Effector memory CD8-positive, alpha-beta T cell (primary cell): ENCODE measurements at places on chromosomes 4 and X.

DNA sequence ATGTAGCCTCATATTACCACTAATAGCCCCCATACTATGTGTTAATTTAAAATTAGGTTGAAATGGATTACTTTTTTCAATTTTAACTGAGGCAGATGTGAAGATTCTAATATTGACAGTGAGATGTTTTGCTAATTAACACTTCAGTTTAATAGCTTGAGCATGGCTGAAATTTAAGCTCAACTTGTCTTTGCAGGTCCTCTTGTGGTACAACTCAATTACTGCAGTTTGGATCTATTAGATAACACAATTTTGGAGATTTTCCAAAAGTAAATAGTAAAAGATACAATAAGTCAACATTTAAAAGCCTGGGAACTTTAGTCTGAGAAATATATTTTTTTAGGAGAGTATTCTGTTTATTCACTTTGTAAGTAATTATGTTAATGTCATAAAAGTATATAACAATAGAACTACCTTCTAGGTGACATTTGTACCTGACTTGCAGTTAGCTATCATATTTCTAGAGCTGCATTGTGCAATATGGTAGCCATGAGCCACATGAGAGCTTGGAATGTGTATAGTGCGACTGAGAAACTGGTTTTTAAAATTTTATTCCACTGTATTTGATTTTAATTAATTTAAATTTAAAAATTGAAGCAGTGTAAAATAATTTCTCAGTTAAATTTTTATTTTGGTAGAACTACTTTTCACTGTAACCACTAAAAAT is 73.1 kb upstream of the FMR1 start:
- peaks cover 6% of the 10 kb centered on the region for H3K27me3 ChIP-seq
- no peak overlapping the region for H3K27ac ChIP-seq
- H3K36me3 ChIP-seq: peaks cover under 1% of the 10 kb centered on the region
- H3K4me1 ChIP-seq: no peaks in the 10 kb centered on the region
- H3K4me3 ChIP-seq: no peak overlapping the region

DNA sequence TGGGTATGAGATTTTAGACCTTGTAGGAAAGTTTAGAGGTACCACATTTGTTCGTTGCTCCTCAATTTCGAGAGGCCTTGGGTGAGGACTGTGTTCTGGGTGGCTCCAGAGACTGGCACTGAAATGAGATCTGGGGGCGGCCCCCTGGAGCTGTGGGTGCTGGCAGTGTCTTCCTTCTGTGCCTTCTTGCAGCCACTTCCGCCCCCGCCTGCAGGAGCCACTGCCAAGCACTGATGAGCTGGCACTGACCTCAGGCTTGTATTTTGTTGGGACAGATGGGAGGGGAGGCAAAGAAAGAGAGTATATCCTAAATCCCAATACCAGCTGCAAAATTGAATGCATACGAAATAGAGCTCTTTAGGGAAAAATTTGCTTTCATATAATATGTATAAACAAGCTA is 64.5 kb upstream of the CLDN34 start:
- H3K27ac ChIP-seq: no peak overlapping the region
- H3K27me3 ChIP-seq: peaks cover 16% of the 10 kb centered on the region
- H3K4me1 ChIP-seq: peaks cover 3% of the 10 kb centered on the region
- H3K4me3 ChIP-seq: no peak overlapping the region
- DNase-seq: no peak
- H3K36me3 ChIP-seq: no peaks in the 10 kb centered on the region

DNA sequence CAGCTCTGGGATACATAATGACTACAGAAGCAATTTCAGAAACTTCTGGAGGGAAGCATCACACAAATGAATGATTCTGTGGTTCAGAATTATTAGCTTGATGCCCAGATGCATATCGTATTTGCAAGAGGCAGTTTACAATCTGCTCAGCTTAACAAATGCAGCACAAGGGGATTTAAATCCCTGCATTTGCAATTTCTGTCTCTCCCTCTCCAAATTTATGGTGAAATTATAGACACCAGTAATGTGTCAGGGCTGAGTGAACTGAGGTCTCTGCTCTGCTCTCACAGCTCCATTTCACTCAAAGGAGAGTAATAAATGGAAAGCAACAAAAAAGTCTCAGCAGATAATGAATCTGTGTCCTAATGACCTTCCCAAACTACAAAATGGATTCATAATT is 80.2 kb downstream of the TMEM156 start:
- H3K36me3 ChIP-seq: no peaks in the 10 kb centered on the region
- peaks cover 4% of the 10 kb centered on the region for H3K4me1 ChIP-seq
- H3K27me3 ChIP-seq: peaks cover 33% of the 10 kb centered on the region
- DNase-seq: no peak

DNA sequence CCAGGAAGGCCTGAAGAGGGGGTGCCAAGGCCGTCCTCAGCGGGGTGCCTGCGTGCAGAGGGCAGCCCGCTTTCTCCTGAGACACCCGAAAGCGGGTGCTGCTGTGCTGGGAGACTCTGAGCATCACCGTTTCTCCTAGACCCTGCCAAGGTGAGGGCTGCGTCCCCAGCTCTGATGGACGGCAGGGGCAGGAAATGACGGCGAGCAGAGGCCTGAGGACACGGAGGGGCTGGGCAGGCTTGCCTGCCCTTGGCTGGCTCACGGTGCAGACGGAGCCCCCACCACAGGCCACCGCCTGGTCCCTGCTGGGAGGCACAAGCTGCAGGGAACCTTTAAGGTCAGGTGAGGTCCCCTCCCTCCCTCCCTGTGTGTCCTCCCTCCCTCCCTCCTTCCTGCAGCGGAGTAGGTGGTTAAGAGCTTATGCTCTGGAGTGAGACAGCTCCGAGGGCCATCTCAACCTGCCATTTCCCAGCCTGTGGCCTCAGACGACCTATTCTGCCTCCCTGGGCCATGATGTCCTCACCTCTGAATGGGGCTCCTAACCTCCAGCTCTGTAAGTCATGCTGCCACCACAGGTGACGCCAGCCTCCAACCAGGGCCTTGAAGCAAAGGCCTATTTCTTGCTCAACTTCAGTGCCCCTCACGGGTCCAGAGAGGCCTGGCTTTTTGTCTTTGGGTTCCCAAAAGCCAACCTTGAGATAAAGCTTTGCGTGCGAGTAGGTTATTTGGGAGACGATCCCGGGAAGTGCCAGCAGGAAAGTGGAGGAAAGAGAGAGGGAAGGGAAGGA is 54.2 kb upstream of the GRPEL1 start:
- no peak overlapping the region for H3K4me3 ChIP-seq
- peaks cover 2% of the 10 kb centered on the region for H3K4me1 ChIP-seq

- H3K27me3 ChIP-seq: no peaks in the 10 kb centered on the region
- H3K4me3 ChIP-seq: no peak overlapping the region
- H3K27ac ChIP-seq: no peak overlapping the region
Observed at GRCh38 chr4:15542760-15543159, 73.1 kb downstream of the CC2D2A start.

DNA sequence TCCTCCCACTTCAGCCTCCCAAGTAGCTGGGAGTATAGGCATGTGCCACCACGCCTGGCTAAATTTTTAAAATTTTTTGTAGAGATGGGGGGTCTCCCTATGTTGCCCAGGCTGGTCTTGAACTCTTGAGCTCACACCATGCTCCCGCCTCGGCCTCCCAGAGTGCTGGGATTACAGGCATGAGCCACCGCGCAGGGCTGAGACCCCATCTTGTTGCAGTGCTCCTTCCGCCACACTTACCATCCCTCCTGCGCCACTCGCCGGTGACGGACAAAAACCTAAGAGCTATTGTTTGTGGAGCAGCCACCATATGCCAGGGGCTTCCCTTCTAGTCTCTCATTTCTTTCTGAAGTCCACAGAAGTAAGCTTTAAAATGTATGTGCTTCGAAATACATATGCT is 34.5 kb downstream of the NSG1 start:
- DNase-seq: no peak
- H3K4me3 ChIP-seq: no peak overlapping the region
- H3K27me3 ChIP-seq: no peaks in the 10 kb centered on the region
- no peaks in the 10 kb centered on the region for H3K4me1 ChIP-seq

GRCh38 chr4:122091836-122092405 is 60.2 kb upstream of the BLTP1 start:
- no peak for DNase-seq
- H3K4me3 ChIP-seq: no peak overlapping the region
- no peaks in the 10 kb centered on the region for H3K36me3 ChIP-seq
- H3K4me1 ChIP-seq: no peaks in the 10 kb centered on the region
- peaks cover 39% of the 10 kb centered on the region for H3K27me3 ChIP-seq

DNA sequence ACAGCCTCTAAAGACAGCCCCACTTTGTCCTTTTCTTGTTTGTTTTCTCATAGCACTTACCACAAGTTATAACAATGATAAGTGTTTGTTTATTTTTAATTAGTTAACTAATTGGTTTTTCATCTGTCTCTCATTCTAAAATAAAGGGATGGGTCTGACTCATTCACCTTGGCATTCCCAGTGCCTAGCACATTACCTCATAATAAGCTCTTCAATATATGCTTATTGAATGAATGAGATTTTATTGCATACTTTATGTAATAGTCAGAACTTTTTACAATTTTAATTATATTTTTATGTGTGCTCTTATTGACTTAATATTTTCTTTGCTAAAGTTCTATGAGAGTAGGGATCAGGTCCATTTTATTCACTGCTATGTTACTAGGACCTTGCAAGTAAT is 22.8 kb upstream of the PRKG2 start:
- H3K4me3 ChIP-seq: no peak overlapping the region
- no peaks in the 10 kb centered on the region for H3K4me1 ChIP-seq
- H3K27ac ChIP-seq: no peak overlapping the region
- H3K36me3 ChIP-seq: no peaks in the 10 kb centered on the region
- H3K27me3 ChIP-seq: no peaks in the 10 kb centered on the region

DNA sequence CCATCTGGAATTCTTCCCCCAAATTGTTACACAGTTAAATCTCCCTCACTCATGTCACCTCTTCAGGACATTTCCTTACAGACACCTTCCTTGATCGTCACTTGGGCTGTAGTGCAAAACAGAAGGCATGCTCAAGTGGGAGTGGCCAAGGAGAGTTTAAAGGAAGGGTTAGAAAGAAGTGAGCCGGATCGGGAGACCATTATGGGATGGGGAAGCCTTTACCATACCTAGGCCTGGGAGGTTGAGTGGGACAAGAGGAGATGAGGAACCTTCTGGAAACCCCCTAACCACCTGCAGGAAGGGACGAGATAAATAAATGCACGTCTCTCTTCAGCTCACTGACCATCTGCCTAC is 102.7 kb downstream of the UCHL1 start:
- H3K36me3 ChIP-seq: no peaks in the 10 kb centered on the region
- H3K4me1 ChIP-seq: no peaks in the 10 kb centered on the region
- peaks cover 44% of the 10 kb centered on the region for H3K27me3 ChIP-seq
- H3K4me3 ChIP-seq: no peak overlapping the region
- no peak overlapping the region for H3K27ac ChIP-seq
- no peak for DNase-seq

DNA sequence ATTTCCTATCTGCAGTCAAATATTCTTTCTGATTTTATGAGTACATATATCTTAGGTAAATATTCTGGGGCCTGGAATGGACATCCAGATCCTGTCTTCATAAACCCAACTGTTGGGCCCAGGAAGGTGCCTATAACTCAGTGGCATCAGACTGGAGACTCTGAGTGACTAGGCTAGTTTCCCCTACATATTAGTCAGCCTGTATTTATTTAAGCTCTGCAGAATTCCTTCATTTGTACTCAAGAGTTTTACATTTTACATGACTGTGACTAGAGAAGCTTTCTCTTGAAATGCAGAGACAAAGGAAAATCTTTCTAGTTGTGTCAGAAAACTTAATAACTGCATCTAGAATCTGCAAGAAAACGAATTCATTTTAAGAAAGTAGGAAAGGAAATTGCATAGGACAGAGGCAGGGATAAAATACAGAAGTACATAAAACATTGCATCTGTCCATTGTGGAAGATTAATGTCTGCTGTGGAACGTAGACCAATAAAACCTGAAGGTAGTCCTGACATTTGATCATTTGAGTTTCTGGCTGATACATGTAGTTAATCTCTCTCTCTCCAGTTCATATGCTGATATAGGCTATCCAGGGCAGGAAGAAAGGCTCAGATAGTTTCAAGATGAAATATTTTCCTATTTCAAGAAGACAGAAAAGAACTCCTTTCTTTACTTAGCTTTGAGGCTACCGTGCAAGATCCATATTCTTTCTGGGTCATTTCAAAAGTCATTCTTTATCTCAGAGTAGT is 78.2 kb downstream of the OPHN1 start:
- H3K36me3 ChIP-seq: no peaks in the 10 kb centered on the region
- DNase-seq: no peak
- no peaks in the 10 kb centered on the region for H3K27me3 ChIP-seq
- no peaks in the 10 kb centered on the region for H3K4me1 ChIP-seq

- H3K27ac ChIP-seq: no peak overlapping the region
- H3K27me3 ChIP-seq: no peaks in the 10 kb centered on the region
- no peaks in the 10 kb centered on the region for H3K4me1 ChIP-seq
- no peaks in the 10 kb centered on the region for H3K36me3 ChIP-seq
- DNase-seq: peak; percentile 20
Observed at GRCh38 chrX:136162827-136163570, 15.7 kb downstream of the FHL1 start.

- H3K4me3 ChIP-seq: no peak overlapping the region
- no peaks in the 10 kb centered on the region for H3K36me3 ChIP-seq
- DNase-seq: no peak
- H3K4me1 ChIP-seq: no peaks in the 10 kb centered on the region
- no peaks in the 10 kb centered on the region for H3K27me3 ChIP-seq
Observed at GRCh38 chr4:172011196-172011595, 198.0 kb downstream of the GALNTL6 start.

GRCh38 chr4:152534541-152535359 is 1.1 kb downstream of the FBXW7 start:
- H3K4me1 ChIP-seq: peaks cover 57% of the 10 kb centered on the region
- peak overlapping the region; percentile 97 for H3K27ac ChIP-seq
- peak; percentile 34 for DNase-seq
- peak overlapping the region; percentile 94 for H3K4me3 ChIP-seq
- peaks cover 30% of the 10 kb centered on the region for H3K36me3 ChIP-seq

DNA sequence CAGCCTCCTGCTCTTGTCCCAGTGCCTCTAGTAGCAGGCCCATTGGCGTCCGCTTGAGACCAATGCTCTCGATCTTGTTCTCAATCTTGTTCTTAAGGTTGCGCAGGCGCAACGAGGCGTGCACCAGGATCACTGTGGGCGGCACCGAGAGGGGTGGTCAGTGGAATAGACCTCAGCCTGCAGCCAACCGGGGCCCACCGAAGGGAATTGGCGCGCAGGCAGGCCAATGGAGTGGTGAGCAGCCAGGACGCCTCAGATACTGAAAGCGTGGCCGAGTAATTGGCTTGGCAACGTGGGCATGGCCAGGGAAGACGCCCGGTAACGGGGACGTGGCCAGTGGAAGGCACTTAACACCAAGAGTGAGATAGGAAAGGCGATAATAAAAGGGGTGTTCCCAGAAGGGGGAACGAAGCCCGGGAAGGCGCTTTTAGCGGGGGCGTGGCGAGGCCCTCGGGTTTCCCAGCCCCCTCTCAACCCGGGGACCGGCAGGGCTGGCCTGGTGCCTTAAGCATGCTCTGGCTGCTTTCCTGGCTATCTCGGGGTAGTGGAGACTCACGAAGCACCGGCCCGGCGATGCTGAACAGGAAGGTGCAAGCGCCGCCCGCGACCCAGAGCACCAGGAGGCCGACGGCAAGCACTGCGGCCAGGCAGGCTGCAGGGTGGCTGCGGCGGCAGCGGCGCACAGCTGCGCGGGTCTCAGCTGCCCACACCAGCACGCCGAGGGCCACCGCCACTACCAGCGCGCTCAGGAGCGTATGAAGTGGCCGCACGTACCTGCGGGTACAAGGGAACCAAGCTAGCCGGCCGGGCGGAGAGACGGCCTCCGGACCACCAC is 1.7 kb downstream of the PRAF2 start:
- H3K27ac ChIP-seq: peak overlapping the region; percentile 93
- peaks cover 8% of the 10 kb centered on the region for H3K4me1 ChIP-seq
- peak overlapping the region; percentile 89 for H3K4me3 ChIP-seq
